Caco-2 (cell line): ENCODE measurements at places on chromosomes 1 and 21. TPM values are rescaled to one million over a fixed set of nuclear protein-coding genes. Genes with fewer than 3 reads are reported as not detected.
A peak's percentile ranks its signal among the peaks of the same experiment; 100 is the strongest.

- DNase-seq, result no peak
Observed at GRCh38 chr1:214326406-214326805, 45.4 kb downstream of the SMYD2 start.

GRCh38 chr1:213657879-213658278 lies 329.9 kb upstream of the PROX1 start:
- no peak for DNase-seq

DNA sequence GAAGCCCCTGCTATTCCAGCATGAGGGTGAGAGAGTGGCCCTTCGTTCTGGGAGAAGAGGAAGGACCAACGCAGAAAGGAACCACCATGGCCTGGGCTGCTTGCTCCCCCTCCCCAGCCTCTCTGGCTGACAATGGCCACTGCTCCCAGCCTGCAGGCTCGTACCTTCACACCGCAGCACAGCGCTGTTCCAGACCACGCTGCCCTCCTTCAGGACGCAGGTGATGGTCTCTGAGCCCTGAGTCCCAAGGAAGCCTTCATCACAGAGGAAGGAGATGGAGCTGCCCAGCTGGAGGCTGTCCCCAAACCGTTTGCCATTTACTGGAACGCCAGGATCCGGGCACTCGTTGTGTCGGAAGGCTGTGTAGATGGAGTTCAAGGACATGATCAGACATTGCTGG lies 124.9 kb upstream of the HMGB4 start:
- DNase-seq, result no peak

DNA sequence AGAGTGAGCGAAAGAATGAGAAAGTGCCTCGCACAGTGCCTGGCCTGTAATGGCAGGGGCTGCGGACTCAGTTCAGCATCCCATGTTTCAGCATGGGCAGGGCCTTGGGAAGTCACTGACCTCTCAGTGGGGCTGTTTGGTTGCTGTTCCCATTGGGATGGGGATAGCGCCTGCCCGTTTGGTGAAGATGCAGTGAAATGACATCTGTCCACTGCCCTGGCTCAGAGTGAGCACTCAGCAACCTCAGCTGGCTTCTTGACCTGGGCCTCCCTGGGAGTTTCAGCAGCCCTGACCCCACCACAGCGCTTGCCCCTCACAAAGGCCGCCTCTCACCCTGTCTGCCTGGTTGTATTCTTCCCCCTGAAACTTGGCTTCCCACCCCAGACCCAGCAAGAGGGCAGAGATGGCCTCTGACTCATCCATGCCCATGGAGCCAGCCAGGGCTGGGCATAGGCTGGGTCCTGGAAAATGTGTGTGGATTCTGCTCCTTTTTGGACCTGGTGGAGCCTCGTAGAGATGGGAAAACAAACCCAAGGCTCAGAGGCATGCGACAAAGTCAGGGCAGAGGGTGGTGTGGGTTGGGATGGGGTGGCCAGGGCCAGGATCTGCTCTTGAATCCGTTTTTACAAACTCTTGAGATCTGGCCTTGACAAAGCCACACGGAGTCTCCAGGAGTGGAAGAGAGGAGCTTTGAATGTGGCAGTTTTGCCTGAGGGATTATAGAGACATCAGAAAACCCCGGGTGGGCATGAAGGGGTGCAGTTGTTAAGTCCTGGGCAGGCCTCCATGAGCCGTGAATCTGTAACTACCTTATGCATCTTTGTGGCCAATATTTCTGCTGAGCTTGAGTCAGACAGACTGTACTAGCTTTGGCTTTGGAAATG lies 1.2 kb downstream of the XKR8 start:
- DNase-seq, result no peak

- DNase-seq, result no peak
Observed at GRCh38 chr1:205571747-205572146, 60.1 kb downstream of the ELK4 start.

- no peak for DNase-seq
Observed at GRCh38 chr1:159851407-159851806, 11.1 kb downstream of the VSIG8 start.

DNA sequence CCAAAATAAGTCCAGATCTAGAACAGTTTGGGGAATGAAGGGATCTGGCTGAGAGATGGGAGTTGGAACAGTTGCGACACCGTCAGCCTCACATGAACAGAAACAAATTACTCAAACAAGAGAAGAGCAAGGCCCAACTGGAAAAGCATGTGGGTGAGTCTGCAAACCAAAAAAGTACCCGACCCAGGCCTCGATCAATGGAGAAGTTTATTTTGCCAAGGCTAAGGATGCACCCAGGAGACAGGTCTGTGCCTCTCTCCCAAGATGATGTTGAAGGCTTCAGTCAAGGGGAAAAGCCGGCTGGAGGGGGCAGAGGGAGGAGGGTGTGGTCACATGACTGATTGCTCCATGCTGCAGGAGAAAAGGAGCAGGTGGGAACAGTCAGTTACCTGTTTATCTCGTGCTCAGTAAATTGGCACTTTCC lies 42.3 kb downstream of the KRTAP10-1 start:
- peak; percentile 19 for DNase-seq

DNA sequence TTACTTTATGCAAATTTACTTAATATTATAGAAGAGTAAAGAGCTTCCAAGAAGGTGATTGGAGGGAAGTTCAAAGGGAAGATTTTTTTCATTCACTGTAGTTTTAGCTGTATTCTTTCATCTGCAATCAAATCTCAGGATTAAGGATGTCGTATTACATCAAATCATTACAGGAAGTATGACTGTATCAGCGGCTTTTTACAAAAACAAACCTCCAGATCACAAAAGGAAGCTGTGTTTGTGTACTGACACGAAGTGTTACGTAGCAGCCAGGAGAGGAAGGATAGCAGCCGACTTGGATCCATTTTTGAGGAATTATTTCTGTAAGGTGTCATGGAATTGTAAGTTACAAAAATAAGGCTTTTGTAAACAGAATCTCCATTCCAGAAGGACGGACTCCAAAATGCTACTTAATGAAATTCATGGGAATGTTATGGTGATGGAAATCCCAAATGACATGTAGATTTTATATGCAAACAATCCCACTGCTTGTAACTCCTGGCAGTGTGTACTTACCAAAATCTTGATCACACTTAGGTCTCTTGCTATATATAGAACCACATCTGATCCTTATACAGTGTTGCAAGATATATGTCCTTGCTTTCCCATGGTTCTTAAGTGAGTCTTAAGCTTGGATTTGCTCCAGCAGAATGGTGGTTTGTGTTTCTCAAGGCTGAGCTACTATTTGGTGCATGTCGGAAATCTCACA lies 49.8 kb downstream of the KCNJ15 start:
- no peak for DNase-seq

GRCh38 chr1:70360321-70360720 lies 5.8 kb upstream of the ANKRD13C start:
- DNase-seq, result peak; percentile 87

DNA sequence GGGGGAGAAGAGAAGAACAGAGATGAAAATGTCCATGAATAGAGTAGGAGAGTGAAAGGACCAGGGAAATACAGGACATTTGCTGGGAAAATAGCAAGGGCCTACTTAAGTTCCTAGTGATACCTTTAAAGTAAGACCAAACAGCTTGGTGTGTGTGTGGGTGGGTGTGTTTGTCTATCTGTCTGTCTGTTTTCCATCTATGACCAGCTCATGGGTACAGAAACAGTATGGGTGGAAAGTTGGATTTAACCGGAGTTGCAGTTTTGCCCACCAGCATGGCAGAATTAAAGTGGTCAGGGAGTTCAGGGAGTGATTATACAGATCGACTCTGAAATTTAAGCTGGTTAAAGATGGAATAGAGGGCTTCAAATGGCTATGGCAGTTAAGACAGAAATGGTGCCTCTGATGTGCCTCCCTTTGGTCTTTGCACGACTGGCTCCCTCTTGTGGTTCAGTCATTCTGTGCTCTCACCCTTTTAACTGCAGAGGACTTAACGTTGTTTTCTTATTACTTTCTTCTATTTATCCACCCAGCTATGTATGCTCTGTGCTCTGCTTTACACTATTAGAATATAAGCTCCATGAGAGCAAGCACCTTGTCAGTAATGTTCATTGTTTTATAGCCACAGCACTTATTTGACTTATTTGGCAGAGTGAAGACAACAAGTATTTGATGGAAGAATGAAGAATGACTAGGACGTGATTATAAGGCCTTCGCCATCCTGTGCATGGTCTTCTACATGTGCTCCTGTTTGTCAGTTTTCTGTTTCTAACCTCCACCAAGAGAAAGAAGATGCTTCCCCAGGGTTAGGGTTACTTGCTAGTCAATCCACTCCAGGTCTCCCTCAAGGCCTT lies 72.7 kb upstream of the AK4 start:
- peak; percentile 49 for DNase-seq

The OR2M5 gene
- not detected in 2 replicates for total RNA-seq

The MAD2L2 gene
- 45.2 and 49.9 TPM in 2 replicates for total RNA-seq

The CSF3R gene
- total RNA-seq, result 1.3 and 1.4 TPM in 2 replicates

The NPHS2 gene
- not detected in 2 replicates for total RNA-seq

The DPT gene
- total RNA-seq, result not detected in 2 replicates

The KDF1 gene
- total RNA-seq, result 13.5 and 14.1 TPM in 2 replicates

The LAMC1 gene
- total RNA-seq, result 323 and 350 TPM in 2 replicates

The ALPL gene
- 0.21 and 0.79 TPM in 2 replicates for total RNA-seq

The PRKACB gene
- 3.2 and 3.4 TPM in 2 replicates for total RNA-seq
